ENCODE measurements at places on chromosomes 12 and 14.

DNA sequence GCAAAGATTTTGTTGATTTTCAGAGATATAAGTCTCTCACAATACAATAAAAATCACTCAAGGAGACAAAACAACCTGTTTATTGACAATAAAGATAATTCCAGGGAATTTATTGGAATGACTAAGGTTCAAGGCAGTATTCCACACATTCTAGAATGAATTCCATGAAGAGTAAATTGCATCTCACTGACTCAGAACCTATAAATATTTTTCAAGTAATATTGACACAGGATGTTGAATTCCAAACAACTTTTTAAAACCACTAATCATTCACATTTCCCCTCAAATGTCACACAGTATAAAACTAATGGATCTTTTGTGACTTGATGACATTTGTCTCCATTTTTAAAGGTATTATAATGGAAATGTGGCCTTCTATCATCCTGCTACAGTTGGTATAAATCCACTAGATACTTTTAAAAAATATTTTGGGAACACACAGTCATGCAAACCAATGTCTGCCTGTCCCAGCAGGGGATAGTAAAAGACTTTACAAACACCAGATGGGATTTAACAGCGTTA is 42.1 kb upstream of the LGR5 start:
- DNase-seq, result no peak

DNA sequence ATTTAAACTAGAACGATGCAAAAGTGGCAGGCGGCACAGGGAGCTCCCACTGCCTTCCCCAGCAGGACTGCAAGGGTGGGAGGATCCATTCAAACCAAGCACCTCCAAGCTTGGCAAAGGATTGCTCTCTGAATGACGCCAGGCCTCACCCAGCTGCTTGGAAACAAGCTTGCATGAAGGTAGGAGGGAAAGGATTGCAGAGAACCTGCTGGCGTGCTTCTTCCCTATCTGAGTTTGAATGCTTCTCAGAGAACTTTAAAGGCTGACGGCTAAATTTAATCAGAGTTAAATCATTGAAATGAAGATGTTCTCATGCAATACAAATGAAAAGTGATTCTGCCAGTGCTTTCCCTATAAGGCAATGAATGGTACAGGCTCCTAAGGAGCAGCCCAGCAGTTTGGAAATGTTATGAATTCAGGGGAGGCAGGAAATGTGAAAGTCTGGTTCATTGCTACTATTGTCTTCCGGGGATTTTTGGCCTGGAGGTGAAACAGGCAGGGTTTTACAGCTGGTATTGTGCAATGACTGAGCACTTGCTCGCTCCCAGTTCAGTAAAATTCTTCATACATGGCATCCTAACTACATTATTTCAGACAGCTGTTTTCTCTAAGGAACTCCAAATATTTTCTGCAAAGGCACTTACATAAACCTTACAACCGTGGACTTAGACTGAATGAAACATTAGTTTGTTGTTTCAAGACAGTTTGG is 31.9 kb upstream of the DUSP6 start:
- no peak for DNase-seq

GRCh38 chr12:120625557-120626419 is 14.6 kb upstream of the CABP1 start:
- DNase-seq, result no peak

GRCh38 chr12:7203109-7203508 is 13.6 kb downstream of the PEX5 start:
- DNase-seq, result no peak

GRCh38 chr14:85223667-85224066 is 306.3 kb upstream of the FLRT2 start:
- DNase-seq, result peak; percentile 49

DNA sequence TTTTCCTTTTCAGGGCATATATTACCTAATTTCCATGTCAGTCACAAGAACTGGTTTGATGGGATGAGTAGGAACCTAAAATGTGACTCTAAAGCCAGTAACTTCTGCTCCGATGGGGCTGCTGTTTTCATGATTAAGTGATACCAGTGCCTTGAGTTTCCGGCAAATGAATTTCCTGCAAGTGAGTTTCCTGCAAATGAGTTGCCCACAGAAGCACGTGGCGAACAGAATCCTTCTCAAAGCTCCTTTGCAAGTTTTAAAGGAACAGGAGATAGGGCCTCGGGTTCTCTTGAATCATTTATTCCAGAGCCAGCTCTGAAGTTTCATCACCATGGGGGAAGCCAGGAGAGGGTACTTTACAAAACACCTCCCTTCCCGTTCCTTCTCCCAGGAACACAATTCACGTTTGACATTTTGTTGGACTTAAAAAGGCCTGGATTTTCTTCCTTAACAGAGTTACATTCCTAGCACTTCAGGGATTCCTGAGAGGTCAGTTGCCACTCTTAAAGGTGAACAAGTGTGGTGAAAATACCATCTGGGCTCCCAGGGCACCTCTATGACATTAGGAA is 2.2 kb upstream of the PPTC7 start:
- DNase-seq, result no peak

DNA sequence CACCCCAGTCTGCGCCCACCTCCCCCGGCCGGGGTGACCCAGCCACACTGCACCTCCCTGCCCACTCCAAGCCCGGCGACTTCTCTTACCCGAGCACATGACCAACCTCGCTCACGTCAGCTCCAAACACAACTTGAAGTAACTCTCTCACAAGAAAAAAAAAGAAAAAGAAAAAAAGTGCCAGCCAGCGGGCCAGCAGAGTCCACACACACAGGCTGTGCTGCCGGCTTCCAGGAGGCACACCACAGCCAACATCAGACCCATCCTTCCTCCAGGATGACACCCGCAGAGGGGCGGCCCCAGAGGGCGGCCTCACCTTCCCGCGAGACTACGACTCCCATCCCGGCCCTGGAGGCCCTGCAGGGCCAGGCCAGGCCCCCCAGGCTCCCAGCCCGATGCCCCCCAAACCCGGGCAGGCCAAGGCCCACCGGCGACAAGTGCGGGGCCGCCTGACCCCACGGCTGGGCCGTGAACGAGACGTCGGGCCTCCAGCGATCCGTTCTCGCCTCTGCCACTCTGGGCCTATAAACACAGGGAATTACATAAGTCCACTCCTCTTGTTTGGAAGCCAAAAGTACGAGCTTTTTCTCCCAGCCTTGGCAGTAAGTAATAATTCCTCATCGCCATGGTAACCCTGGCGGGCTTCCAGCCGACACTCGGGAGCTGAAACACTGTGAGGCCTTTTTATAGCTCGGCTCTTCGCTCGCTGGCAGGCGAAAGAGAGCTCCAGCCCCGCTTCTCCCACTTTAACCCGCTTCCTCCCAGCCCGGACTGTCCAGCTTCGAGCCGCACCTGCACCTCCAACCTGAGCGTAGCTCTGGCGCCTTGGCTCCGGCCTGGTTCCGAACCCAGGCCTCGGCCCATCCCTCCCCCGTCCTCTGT is 49.1 kb downstream of the NCOR2 start:
- DNase-seq, result peak; percentile 98

DNA sequence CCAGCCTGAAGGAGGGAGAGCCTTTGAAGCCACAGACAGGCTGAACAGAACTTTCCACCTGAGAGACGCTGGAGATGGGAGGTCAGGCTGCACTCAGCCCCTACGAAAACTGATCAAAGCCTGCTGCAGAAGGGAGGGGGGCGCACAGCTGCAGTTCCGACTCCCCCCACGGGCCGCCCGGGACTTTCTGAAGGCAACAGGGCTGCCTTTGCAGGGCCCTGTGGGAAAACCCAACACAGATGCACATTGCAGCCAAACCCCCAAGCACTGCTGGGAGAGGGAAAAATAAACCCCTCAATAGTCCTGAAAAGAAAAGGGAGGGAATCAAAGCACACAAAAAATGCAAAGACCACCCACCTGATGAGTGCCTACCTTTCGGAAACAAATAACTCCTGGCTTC is 290.6 kb downstream of the ZFP36L1 start:
- DNase-seq, result no peak

GRCh38 chr14:55752580-55753390 is 172.8 kb downstream of the KTN1 start:
- peak; percentile 77 for DNase-seq

- no peak for DNase-seq
Measured at GRCh38 chr12:74259199-74259598, 278.4 kb upstream of the ATXN7L3B start.

GRCh38 chr12:121858662-121859572 is at the start of gene HPD:
Gene HPD, minus strand, starts transcription at chr12:121858859. Its CDS starts 36 bp downstream, at chr12:121858823.
- peak; percentile 80 for DNase-seq

GRCh38 chr12:64610660-64611340 is 505 bp downstream of the RASSF3 start:
- peak; percentile 61 for DNase-seq

DNA sequence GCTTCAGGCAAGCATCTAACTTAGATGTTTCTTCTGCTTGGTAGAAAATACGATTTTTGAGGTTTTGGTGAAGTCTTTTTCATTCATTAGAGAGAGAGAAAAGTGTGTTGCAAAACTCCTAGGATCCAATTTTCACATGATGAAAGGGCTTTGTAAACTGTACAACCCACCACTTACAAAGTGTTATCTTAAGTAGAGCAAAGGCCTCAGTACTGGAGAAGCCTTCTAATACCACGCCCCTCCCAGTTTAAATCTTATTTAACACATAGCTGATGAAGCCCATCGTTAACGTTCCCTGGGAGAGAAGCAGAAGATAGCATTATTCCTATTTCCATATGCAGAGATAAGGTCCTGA is 869 bp downstream of the APOLD1 start:
- DNase-seq, result no peak

- DNase-seq, result no peak
Measured at GRCh38 chr14:53510281-53510912, 357.3 kb upstream of the DDHD1 start.

DNA sequence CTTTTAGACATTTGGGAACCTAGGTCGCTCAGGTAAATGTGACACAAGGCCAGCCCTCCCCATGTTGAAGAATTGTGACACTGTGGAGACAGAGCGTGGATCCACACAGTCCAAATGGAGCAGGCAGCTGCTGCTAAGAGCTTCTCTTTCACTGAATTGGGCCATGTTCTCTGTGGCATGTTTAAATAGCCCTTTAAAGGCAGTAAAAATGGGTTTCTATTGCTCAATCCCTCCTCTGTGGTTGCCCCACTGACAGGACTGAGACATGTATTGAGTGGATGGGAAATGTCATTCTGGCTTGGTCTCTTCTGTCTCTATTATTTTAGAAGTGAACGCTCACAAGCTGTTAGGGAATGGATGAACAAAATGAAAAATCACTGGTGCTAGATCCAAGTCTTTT is 84.0 kb upstream of the PRICKLE1 start:
- no peak for DNase-seq

DNA sequence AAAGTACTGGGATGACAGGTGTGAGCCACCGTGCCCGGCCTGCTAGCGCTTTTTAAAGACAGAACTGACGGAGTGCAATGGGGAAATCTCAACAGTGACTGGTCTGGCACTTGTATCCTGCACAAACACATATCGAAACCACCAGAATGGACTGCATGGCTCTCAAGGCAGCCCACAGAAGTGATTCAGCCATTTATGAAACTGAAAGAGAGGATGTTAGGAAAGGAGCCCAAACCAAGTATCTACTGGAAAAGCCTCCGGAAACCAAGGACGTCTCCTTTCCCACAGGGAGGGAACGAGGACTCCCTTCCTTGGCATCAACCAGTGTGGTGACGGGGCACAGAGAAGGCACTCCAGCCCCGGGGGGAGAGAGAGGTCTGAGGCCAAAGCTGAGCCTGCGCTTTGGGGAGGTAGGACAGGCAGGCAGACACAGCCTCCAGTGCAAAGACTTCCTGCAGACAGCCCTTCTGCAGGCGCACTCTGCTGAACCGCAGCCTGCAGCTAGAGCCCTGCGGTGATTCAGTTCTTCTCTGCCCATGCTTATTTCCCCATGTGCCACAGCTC is 16.5 kb downstream of the SLC15A4 start:
- DNase-seq, result no peak

DNA sequence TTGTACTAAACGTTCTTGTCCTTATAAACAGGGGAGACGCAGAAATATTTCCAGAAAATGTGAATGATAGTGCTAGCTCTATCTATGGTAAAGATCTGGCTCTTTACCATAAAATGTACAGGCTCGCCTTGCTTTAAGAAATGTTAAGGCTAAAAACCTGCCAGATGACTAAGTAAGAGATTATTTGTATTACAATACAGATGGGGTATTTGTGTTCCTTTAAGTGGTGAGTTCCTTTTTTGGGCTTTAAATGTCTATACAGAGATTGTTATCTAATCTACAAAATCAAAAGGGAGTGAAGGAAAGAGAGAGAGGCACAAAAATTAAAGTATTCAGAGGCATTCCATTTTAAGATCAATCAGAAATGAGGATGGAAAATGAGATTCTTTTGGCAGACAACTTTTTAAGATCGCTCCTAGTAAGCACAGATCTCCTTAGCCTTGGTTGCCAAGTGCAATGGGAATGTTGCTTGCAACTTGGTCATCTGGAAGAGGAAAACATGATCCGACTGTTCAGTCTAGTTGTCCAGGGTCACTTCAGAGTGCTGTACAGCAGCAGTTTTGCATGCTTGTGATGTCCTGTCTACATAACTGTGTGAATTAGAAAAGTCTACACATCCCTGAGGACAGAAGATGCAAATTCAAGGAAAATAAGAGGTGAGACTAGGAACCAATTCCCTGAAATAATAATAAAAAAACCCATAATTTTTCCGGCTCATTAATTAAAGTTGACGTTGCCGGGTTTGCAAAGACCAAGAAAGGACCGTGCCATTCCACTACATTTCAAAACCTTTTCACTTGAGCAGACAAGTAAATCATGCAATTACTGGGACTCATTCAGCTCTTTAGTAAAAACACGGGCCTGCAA is 380.8 kb downstream of the EGLN3 start:
- peak; percentile 68 for DNase-seq

GRCh38 chr12:18432206-18432605 is 170.9 kb downstream of the PIK3C2G start:
- DNase-seq, result no peak

- no peak for DNase-seq
Measured at GRCh38 chr12:38646146-38646545, 259.2 kb downstream of the CPNE8 start.

Measured in HAP-1 (cell line).